ENCODE measurements at places on chromosomes 2 and 18.

- no peak for DNase-seq
Observed at GRCh38 chr2:137693534-137693933, 270.7 kb upstream of the HNMT start.

- no peak for DNase-seq
Observed at GRCh38 chr2:78535395-78535794, 490.1 kb upstream of the REG3G start.

DNA sequence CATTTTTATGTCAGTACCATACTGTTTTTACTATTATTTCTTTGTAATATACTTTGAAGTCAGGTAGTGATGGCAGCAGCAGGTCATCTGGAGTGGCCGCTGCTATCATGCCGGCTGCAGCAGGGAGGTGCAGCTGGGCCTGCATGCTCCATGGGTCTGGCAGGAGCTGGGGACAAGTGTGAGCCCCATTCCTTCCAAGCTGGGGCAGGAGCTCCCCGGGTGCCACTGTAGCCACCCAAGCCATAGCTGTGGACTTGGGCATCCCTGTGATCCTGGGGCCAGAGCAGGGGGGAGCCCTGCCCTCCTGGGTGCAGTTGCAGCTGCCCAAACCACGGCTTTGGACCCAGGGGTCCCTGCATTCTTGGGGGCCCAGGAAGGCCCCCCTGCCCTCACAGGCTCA lies 59.2 kb downstream of the CSRNP3 start:
- DNase-seq, result no peak

GRCh38 chr18:63255435-63255834 lies 64.1 kb downstream of the BCL2 start:
- no peak for DNase-seq

DNA sequence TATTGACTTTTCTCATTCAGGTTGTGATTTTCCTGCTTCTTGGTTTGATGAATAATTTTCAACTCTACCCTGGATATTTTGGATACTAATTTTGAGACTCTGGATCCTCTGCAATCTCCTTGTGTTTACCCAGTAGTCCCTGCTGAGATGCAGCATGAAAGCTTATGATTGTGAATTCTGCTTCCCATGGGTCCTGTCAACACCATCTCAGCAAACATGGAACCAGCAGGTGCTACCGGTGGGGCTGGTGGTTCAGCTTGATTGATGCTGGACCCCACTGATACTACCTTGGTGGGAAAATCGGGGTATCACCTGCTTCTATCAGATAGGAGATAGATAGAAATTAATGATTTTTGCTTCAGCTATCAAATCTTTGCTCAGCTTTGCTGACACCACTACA lies 81.1 kb downstream of the SOWAHC start:
- DNase-seq, result no peak

DNA sequence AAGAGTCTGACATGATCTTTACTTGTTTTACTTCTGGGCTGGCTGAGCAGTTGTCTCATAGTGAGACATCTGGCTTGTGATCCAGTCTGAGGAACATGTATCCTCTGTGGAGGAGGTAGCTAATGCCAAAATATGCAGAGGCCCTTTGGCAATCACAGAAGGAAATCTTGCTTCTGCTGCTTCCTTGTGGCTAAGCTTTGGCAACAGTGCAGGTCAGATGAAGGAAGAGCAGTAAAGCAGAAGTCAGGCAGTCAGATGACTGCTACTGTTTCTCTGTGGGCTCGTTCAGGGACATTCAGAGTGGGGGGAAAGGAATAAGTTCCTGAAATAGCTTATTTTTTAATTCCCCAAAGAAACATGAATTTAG lies 22.3 kb downstream of the DOK1 start:
- DNase-seq, result no peak

- DNase-seq, result peak; percentile 26
Observed at GRCh38 chr2:196987649-196988364, 61.3 kb upstream of the PGAP1 start.

- no peak for DNase-seq
Observed at GRCh38 chr2:241932899-241933178, 63.3 kb downstream of the RTP5 start.

- DNase-seq, result no peak
Observed at GRCh38 chr2:86335865-86336674, 1.4 kb downstream of the REEP1 start.
